ENCODE measurements at places on chromosomes 16 and 17.

GRCh38 chr16:80260906-80261311, 279.9 kb upstream of the DYNLRB2 start:
- DNase-seq: no peak

DNA sequence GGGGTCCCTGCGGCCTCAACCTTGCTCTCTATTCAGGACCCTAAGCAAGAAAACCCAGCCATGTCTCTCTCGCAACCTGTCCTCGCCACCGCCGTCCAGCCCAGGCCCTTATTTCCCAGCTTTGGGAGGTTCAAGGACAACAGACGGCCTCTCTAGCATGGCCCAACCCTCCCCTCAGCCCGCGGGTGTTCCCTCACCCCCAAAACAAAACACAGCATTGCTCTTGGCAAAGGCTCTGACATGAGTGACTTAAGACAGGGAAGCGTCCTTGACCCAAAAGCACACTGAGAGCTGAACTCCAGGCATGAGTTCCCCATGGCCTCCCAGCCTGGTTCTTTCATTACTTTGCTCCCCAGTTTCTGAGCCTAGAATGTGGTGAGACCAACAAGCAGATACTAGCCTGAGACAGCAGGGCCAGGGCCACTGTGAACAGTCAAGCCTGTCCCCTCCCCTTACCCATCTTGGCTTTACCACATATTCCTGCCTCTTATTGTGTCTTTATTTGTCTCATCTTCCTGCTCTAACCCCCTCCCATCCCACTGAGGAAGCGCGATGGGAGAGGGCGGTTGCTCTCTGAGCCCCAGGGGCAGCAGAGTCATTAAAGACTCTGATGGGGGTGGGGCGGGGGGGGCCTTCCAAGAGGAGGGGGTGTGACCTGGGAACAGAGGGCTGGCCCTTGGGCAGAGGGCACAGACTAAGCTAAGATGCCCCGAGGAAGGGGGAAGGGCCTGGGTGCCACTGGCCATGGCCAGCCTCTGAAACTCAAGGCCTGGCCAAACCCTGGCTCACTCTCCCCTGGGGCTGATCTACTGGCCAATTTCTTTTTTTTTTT, 11.8 kb downstream of the SREBF1 start:
- DNase-seq: peak; percentile 26

DNA sequence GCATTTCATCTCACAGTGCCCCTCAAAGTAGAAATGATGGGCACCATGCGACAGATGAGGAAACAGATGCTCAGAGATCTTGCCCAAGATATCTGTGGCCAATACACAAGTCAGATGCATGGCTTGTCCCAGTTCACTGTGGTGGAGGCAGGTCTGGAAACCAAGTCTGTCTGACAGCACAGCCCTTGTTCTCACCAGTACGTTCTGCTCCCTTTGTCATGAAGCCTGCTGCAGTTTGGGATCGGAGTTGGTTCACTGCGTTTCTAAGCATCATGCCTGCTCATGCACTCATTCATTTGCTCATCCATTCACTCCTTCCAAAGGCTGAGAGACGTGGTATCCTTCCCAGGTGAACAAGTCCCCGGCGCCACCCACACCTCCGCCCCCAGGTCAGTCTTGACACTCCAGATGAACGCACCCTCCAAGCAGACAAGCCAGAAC, 27.2 kb upstream of the MEAK7 start:
- no peak for DNase-seq

- no peak for DNase-seq
Measured at GRCh38 chr17:83190601-83191387, 111.4 kb downstream of the METRNL start.

- DNase-seq: no peak
Measured at GRCh38 chr16:23148166-23148512, 1.1 kb downstream of the USP31 start.

- no peak for DNase-seq
Measured at GRCh38 chr17:40557531-40558299, 7.6 kb downstream of the CCR7 start.

DNA sequence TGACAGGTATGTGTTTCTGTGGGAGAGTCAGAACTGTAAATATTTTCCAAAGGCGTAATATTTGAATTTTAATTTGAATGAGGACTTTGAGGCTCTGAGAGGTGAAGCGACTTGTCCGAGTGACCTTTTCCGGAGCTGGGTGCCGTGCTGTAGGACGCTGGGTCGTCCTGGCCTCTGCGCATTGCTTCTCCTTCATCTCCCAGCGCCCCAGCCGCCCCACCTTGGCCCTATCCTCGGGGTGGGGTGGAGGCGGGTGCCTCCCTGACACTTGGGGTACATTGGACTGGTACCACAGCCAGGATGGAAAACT, 147.8 kb downstream of the SPECC1 start:
- no peak for DNase-seq

DNA sequence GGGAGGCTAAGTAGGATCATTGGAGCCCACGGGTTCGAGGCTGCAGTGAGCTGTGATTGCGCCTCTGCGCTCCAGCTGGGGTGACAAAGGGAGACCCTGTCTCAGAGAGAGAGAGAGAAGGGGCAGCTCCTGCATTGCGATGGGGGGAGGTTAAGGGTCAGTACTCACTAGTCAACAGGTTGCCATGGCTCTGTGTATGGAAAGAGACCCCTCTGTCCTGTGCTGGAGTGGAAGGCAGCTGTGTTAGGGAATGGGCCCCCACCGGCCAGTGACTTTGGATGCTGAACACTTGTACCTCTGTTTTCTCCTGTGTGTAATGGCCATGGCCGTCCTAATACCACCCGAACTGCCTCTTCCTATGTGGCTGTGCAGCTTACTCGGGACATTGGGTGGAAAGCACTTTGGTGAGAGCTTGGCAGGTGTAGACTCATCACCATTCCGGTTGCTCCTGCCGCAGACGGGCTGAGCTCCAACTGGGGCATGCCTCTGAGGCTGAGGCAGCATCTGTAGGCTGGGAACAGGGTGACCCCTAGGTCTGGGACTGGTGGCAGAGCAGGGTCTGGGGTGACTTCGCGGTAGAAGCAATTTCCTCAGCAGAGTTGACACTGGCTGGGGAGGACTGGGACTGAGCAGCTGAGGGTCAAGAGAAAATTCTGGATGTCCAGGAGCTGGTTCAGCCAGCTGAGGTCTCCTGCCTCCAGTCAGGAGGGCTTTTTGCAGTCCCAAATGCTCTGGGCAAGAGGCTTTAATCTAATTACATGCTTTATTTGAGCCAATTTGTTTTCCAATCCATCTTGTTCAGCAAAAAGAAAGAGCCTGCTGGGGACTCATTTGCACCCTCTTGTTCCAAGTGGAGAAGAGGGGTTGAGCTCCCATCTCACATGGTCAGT, 184.5 kb downstream of the NTN1 start:
- no peak for DNase-seq

GRCh38 chr17:30238387-30239088, 3.0 kb upstream of the SLC6A4 start:
- DNase-seq: no peak

- no peak for DNase-seq
Measured at GRCh38 chr17:71919186-71919585, 201.6 kb upstream of the SOX9 start.

GRCh38 chr17:330993-331701, 21.5 kb downstream of the RPH3AL start:
- peak; percentile 89 for DNase-seq

- no peak for DNase-seq
Measured at GRCh38 chr16:7369204-7369603, 36.6 kb downstream of the RBFOX1 start.

GRCh38 chr17:34730816-34731215, 151.4 kb downstream of the TMEM132E start:
- DNase-seq: no peak

DNA sequence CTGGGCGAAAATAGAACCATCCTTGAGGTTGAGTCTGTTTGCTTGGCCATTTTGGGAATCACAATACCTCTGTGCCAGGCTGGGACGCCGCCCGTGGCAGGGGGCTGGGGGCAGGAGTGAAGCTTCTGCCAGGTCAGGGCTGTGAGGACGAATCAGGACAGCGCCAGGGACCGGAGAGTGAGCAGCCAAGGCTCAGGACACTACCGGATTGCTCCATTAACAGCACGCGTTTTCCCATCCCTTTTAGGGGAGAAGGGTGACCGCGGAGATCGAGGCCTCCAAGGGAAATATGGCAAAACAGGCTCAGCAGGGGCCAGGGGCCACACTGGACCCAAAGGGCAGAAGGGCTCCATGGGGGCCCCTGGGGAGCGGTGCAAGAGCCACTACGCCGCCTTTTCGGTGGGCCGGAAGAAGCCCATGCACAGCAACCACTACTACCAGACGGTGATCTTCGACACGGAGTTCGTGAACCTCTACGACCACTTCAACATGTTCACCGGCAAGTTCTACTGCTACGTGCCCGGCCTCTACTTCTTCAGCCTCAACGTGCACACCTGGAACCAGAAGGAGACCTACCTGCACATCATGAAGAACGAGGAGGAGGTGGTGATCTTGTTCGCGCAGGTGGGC, 23.4 kb downstream of the C1QTNF1 start:
- no peak for DNase-seq

DNA sequence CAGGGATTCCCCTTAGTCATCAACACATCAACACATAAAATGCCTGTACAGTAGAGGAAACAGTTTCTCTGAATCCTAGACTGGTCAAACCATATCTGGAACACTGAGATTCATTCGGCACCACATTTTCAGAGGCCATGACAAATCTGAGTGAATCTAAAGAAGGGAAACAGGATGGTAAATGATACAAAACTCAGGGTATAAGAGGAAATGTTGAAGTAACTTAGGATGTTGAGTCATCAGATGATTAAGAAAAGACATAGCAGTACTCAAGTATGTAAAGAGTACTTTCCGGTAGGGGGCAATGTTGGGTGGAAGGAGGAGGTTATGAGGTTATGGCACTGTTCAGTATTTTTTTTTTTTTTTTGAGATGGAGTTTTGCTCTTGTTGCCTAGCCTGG, 358.5 kb upstream of the PMFBP1 start:
- DNase-seq: peak; percentile 73

DNA sequence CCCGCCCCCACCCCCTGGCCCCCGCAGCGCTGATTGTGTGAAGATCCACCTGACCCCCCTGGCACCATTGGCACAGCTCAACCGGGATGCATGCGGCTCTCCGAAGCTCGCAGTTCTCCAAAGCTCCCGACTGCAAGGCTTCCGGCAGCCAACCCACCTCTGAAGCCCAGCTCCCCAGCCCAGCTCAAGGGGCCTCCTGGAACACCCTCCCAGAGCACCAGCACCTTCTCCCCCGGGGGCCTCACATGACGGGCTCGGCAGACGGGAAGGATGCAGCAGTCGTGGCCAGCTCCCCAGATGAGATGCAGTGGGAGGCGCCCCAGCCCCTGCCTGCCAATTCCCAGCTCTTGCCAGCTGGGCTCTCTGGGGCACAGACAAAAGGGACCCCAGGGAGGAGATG, 215.3 kb downstream of the ZNF423 start:
- no peak for DNase-seq

DNA sequence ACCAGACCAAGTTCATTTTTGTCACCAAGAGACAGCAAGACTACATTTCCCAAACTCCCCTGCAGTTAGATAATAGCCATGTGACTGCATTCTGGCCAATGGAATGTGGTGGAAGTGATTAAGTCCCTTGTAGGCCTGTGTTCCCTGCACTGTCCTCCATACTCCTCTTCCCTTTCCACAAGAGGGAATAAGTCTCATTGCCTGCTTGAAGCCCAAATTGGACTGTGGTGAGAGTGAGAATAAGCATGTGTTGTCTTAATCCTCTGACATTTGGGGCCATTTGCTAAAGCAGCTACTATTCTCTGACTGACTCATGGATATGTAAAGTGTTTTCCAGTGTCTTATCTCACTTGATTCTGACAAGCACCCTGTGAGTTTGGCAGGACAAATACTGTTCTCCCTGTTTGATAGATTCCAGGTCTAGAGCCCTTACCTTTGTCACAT, 20.7 kb downstream of the PIK3R6 start:
- DNase-seq: peak; percentile 32

DNA sequence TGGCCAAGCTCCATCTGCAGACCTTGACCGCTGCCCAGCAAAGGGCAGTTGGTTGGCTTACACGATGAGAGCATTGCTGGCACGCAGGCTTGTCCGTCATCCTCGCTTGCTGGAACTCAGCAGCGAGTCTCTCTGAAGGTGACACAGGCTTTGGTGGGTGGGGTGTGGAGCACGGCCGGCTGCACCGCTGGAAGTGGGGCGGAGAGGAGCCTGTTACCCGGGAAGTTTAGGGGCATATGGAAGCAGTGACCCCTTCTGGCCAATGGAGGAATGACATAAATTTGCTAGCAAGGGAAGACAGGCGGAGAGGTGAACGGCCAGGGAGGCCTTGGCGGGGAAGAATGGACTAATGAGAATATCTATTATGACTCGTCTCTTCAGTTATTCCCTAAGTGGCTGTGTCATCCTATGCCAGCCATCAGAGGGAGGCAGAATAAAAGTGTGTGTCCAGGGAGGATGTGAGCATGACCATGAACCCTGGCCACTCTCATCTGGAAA, 65.9 kb upstream of the SDK2 start:
- peak; percentile 80 for DNase-seq

GRCh38 chr16:2529061-2529931, 1.9 kb downstream of the CEMP1 start:
- DNase-seq: no peak

DNA sequence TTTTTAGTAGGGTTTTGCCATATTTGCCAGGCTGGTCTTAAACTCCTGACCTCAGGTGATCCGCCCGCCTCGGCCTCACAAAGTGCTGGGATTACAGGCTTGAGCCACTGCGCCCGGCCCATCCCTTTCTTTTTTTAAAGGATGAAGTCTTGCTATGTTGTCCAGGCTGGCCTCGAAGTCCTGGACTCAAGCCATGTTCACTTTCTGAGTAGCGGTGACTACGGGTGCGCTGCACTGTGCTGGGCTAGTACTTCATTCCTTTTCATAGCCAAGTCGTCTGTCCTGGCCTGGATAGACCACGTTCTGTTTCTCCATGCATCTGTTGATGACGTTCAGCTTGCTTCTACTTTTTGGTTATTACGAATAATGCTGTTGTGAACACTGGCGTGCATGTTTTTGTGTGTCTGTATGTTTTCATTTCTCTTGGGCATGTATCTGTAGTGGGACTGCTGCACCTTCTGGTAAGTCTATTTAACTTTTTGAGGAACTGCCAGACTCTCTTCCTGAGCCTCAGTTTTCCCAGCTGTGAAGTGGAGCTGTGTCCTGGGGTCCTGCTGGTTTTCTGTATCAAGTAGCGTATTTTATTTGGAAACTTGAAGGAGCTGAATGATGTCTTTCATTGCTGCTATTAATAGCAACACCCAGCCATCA, 40.0 kb upstream of the GSE1 start:
- no peak for DNase-seq

DNA sequence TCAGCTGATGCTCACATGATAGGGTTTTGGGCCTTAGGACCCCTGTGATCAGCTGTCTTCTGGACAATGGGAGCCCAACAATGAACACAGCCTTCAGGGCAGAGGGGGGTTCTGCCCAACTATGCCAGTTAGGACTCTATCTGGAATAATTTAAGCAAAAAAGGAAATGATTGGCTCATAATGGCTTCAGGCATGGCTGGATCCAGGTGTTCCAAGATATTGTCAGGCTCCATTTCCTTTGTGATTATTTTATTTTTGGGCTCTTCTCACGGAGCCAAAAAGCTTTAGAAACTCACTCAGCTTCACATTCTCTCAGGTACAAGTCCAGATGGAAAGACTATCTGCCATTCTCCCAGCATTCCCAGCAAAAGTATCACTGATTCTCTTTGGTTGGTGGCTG, 2.9 kb upstream of the MT2A start:
- DNase-seq: no peak

Measured in suppressor macrophage treated with lipopolysaccharide for 1 hour (primary cell).